ENCODE measurements at places on chromosomes 11 and 22.

DNA sequence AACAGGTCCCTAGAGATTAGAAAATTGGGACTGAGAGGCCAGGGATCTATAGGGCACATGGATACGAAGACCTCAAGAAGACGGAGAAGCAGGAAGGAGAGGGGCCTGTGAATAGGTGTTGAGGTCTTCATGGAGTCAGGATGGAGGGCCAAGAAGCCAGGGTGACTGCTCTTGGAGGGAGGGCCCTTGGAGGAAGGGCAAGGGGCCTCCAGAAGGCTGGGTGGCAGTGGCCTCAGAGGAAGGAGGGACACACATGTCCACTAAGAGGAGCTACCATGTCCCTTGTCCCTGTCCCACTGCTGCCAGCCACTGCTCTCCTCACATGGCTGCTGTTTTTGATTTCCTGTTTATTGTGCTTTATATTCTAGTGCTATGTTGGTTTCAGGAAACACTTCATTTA is 589.5 kb upstream of the B3GAT1 start:
- DNase-seq, result no peak

DNA sequence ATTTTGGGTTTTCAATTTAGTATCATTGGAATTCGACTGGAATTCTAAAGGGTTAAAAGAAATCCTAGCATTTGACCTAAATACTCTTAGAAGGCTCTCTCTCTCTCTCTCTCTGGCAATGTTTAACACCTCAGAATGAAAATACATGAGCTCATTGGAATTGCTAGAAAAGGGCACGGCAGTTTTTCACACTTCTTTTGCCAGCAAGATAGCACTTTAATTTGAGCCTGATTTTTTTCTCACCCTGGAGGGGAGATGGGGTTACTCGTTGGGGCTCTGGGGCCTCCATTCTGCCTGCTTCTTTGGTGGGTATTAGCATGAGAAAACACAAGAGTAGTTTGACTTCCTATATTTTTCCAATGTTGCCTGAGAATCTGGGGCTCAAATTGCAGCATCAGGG is 22.8 kb upstream of the CLMP start:
- DNase-seq, result no peak

DNA sequence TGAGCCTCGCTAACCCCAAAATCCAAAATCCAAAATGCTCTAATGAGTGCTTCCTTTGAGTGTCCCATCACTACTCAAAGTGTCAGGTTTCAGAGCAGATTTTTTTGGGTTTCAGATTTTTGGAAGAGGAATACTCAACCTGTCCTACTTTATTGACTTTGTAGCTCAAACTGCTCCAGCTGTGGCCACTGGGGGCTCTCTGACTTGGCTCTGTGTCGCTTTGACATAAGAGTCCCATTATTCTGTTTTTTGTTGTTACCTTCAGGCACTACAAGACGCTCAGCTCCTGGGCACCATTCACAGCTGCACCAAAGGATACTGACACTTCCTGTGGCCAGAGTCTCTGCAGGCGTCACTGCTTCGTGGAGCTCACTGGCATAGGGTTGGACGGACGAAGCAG is 41.1 kb downstream of the PHF21B start:
- no peak for DNase-seq

DNA sequence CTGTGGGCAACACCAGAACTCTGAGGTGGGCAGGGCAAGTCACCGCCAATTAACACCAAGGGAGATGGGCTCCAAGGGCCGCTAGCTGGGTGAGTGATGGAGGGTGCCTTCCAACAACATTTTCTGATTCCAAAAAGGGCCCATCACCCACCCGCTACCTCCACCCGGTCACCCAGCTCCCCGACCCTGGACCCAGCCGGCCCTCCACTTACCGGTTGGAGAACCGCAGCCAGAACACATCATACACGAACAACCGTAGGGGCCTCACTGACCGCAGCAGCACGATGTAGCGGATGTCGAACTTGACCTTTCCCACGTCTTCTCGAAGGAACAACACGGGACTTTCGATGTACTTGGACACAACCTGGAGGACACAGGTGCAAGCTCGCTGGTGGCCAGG is 14.7 kb downstream of the TTLL12 start:
- no peak for DNase-seq

- DNase-seq, result no peak
These were observed 1.1 kb downstream of the RRP8 start for GRCh38 chr11:6602096-6602940.

DNA sequence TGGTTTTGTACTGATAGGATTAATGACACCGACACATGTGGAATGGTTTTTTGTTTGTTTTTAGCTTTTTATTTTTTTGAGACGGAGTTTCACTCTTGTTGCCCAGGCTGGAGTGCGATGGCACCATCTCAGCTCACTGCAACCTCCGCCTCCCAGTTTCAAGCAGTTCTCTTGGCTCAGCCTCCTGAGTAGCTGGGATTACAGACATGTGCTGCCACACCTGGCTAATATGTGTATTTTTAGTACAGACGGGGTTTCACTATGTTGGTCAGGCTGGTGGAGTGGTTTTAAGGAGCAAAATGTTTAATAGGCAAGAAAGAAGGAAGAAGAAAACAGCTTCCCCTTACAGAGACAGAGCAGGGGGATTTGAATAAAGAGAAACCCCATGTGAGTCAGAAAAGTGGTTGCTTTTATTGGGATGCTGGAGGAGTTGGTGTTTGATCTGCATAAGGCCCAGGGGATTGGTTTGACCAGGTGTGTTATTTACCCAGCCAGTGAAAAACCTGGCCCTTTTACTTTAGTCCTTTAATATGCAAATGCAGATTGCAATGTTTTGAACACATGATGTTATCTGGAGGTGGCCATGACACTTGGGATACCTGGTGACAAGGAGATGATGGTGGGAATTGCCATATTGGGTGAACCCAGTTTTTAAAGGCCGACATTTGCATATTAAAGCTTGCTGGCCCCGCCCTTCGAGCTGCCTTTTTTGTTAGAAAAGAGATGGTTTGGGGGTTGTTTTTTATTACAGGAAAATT is 24.3 kb downstream of the SUSD2 start:
- no peak for DNase-seq

DNA sequence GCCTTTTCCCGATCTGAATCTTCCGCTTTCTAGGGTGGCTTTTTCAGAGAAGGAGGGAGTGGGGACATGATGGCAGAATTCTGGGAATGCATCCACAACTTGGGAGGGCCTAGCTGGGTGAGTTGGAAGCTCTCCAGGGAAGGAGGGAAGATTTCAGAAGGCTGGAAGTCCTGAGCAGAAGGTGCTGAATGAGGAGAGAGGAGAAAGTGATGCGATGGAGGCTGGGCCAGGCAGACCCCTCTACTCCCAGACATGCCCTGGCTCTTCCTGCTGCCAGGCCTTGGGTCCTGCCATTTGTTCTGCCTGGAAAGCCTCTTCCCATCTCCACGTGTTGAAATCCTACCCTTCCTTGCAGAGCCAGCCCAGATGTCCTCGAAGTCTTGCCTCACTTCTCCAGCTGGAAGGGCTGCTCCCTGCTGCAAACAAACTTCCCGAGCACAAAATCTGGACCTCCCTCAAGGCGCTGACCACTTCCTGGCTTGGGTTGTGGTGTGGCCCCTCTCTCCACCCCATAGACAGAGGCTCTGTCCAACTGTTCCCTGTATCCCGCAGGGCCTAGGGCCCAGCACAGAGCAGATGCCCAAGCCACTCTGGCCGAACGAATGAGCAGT is 16.8 kb downstream of the LRRC32 start:
- no peak for DNase-seq

- no peak for DNase-seq
These were observed 674.7 kb downstream of the TBC1D22A start for GRCh38 chr22:47437110-47437509.

DNA sequence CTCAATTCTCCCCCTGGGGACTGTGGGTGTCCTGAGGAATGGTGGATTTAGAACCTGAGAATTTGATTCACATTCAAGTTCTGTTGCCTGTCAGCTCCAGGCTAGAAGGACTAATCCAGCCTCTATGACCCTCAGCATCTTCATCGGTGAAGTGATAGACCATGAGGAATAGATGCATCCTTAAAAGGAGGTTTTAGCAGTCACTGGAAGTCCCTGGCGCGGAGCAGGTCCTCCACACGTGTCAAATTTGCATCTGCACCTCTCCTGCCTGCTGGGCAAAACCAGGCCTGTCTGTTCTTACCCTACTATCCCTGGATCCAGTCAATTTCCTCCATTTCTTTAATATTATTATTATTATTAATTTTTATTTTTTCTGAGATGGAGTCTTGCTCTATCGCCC is 808.4 kb downstream of the TBC1D22A start:
- DNase-seq, result no peak

DNA sequence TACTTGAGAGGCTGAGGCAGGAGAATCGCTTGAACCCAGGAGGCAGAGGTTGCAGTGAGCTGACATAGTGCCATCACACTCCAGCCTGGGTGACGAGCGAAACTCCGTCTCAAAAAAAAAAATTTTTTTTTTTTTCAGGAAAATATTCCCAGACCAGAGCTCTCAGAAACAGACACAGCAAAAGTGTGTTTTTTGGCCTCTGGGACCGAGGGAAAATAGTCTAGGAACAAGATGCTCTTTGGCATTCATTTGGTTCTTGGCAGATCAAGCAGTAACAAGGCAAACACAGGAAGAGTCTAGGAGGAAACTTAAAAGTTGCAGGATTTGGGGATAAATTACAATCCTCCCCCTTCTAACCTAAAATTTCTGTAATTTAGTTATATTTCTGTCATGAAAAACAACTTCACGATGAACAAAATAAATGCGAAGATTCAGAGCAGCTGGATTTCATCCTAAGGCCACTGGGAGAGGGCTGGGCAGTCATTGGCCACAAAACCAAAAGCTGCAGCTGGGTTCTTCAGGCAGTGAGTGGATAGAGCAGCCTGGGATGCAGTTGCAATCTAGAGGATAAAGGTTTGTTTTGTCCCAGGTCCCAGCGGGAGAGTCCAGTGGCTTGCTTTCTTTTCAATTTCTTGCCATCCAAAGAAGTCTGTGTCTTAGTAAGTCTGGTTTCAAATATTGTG is 19.7 kb downstream of the ATG16L2 start:
- no peak for DNase-seq

DNA sequence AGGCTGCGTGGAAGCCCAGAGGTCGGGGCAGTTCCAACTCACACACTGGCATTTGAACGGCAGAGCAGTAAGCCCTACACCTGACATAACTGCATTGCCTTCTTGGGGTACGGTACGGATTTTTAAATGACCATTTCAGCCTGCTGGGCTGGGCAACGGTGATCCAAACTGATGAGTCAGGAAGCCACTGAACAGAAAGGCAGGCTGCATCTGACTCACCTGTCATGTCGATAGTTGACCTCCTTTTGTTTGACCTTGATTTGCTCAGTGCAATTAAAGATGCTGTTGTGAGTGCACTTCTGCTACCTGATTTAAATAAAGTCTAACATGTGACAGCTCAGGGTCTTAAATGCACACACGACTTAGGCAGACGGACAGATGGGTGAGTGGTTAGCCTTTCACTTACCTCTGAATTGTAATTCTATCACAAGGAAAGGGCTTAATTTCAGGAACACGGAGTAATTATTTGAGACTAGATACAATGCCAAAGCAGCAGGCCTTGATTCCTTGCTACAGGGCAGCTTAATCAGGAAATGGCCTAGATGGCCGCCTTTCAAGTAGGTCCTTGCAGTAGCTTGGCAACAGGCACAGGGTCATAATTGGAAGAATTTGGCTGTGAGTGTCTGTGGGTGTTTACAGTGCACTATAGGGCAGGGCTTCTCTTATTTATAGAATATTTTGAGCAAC is 52.2 kb downstream of the BMAL1 start:
- DNase-seq, result no peak

DNA sequence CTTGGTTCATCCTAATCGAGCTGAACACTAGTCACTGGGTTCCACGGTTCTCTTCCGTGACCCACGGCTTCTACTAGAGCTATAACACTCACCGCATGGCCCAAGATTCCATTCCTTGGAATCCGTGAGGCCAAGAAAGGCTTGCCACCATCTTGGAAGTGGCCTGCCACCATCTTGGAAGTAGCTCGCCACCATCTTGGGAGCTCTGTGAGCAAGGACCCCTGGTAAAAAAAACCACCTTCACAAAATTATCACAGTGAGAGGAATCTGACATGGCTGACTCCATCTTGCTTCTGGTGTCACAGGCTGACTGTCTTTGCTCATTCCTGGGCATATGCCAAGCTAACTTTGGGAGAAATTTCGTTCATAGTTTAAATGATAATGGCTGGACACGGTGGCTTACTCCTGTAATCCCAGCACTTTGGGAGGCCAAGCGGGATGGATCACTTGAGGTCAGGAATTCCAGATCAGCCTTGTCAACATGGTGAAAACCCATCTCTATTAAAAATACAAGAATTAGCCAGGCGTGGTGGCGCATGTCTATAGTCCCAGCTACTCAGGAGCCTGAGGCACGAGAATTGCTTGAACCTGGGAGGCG is 18.9 kb upstream of the KCTD14 start:
- no peak for DNase-seq

DNA sequence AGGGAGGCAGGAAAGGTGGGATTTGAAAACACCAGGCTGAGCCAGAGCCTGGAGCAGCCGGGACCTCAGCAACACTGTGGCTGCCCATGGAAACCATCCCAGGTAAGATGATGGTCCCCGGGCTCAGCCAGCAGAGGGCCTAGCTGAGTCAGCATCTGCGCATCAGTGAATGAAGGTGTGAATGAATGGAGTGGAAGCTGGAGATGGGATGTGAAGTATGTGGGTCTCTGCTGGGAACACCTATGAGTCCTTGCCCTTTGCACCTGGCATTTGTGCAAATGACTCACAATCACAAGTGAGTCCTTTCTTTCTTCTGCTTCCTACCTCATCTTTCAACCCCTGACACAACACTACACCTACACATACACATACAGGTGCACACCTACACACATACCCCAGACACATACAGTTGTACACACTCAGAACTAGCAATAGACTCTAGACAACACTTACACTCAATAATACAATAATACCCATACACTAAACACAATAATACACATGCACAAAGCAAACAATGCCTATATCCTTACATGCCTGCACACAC is 62.8 kb upstream of the PRDM11 start:
- no peak for DNase-seq
